ENCODE measurements at places on chromosomes 12 and 14.
A peak's percentile ranks its signal among the peaks of the same experiment; 100 is the strongest.

GRCh38 chr12:54287261-54288157 is 7.0 kb downstream of the HNRNPA1 start:
- no peak overlapping the region for H3K27ac ChIP-seq
- peaks cover 4% of the 10 kb centered on the region for H3K27me3 ChIP-seq
- peaks cover 49% of the 10 kb centered on the region for H3K36me3 ChIP-seq
- H3K4me1 ChIP-seq: no peaks in the 10 kb centered on the region

DNA sequence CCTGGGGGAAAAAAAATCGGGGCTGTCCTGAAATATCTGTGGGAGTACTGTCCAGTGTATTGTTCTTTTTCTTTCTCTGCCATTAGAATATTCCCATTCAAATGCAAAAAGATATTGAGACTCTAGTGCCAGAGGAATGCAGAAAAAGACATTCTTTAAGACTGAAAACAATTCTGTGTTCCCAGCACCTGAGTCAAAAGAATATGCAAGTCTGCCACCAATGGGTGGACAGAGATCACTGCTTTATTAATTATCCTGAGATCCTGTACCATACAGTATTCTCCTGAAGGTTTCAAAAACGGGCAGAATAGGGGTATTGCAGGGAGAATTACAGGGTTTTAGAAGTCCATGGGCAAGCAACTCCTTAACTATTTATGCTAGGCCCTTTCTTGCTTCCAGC is 361.8 kb downstream of the C12orf50 start:
- no peaks in the 10 kb centered on the region for H3K4me1 ChIP-seq
- no peak overlapping the region for H3K27ac ChIP-seq
- H3K27me3 ChIP-seq: no peaks in the 10 kb centered on the region

DNA sequence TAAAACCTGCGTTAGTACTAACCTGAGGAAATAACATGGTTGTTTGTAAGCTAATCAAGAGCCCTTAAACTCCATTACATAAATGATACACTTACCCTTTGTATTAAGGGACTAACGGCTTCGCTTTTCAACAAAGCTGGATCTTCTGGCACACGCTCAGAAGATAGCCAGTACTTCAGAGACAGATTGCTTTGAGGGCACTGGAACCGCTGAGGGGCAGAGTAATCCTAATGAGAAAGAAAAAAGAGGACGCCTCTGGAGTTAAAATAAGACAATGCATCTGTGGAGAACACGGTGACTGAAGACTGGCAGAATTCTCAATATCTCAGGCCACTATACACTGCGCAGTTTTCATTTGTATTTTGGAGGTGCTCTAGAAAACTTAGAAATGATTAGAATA is 1.5 kb upstream of the KTN1 start:
- no peaks in the 10 kb centered on the region for H3K27me3 ChIP-seq
- H3K4me1 ChIP-seq: peaks cover 9% of the 10 kb centered on the region
- peaks cover 3% of the 10 kb centered on the region for H3K36me3 ChIP-seq
- DNase-seq: peak; percentile 27
- H3K4me3 ChIP-seq: peak overlapping the region; percentile 93

- H3K4me3 ChIP-seq: no peak overlapping the region
- H3K4me1 ChIP-seq: peaks cover 12% of the 10 kb centered on the region
- H3K27me3 ChIP-seq: no peaks in the 10 kb centered on the region
- H3K36me3 ChIP-seq: no peaks in the 10 kb centered on the region
These were observed 1.7 kb downstream of the PPM1H start for GRCh38 chr12:62933220-62933601.

- H3K27ac ChIP-seq: no peak overlapping the region
- H3K4me1 ChIP-seq: peaks cover 17% of the 10 kb centered on the region
- no peak for DNase-seq
These were observed 40.7 kb downstream of the TPCN1 start for GRCh38 chr12:113261847-113262470.

DNA sequence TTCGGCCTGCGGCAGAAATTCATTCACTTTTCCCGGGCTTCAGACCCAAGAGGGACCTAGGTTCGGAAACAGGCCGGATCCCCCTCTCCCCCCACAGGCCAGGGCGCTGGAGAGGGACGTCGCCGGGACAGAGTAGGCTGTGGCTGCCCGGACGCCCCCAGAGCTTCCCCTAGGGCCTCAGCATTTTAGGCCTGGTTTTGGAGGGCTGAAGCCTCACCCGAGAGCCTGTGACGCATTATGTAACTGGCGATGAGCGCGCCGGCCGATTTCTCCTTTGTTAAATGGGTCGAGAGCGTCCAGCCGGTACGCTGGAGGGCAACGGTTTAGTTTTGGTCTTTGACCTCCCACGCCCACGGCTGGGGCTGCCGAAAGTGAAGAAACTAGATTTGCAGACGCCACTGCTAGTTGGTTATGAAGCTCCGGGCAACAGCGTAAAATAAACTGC is 657 bp downstream of the PEBP1 start:
- peaks cover 8% of the 10 kb centered on the region for H3K4me1 ChIP-seq
- H3K27ac ChIP-seq: peak overlapping the region; percentile 60
- DNase-seq: peak; percentile 32
- H3K4me3 ChIP-seq: peak overlapping the region; percentile 89

GRCh38 chr12:70255311-70255710 is 12.1 kb downstream of the CNOT2 start:
- no peak overlapping the region for H3K27ac ChIP-seq
- H3K4me1 ChIP-seq: no peaks in the 10 kb centered on the region
- H3K27me3 ChIP-seq: no peaks in the 10 kb centered on the region
- H3K4me3 ChIP-seq: no peak overlapping the region
- no peak for DNase-seq

DNA sequence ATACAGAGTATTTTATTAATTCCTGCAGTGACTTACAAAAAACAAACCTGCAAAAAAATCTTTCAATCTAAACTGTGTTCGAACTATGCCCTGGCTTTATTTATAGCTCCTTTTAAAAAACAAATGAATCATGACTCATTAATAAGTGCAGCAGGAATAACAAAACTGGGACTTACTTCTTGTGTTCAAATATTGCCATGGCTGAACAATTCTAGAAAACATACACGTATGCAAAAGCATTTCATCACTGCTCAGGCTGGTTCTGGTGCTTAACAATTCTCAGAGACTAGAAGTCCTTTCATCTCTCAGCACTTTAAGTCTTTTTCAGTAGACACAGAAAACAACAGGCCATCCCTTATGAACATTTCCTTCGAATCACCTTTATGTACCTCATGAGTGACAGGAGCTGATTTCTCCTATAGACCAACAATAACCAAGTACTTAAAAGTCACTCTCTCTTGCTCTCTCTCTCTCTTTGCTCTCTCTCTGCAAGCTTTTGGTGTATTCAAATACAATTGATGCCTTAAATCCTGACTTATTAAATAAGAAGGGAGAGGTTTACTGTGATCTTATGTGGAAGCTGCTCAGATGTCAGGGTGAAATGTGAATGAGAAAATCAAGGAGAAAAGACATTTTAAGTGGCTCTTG is 268.8 kb downstream of the TTC8 start:
- no peaks in the 10 kb centered on the region for H3K4me1 ChIP-seq
- no peak for DNase-seq
- H3K4me3 ChIP-seq: no peak overlapping the region
- H3K36me3 ChIP-seq: no peaks in the 10 kb centered on the region
- no peaks in the 10 kb centered on the region for H3K27me3 ChIP-seq

DNA sequence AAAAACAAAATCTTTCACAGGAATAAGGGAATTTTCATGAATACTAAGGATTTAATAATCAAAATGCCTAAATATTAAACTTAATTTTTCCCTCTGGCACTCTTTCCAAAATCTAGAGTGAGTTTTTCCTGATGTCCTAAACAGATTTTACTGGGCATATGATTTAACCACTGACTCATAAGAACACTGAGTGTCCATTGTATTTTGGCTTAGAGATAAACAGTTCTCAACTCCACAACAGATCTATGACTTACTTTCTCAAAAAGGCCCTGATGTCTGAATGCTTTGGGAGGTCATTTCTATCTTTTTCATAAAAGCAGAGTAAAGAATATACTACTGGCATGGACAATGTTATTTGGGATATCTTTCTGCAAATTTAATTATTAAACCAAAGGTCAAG is 15.0 kb downstream of the TMBIM4 start:
- peaks cover 10% of the 10 kb centered on the region for H3K36me3 ChIP-seq
- DNase-seq: no peak
- H3K4me1 ChIP-seq: no peaks in the 10 kb centered on the region
- H3K27ac ChIP-seq: no peak overlapping the region
- H3K27me3 ChIP-seq: no peaks in the 10 kb centered on the region

DNA sequence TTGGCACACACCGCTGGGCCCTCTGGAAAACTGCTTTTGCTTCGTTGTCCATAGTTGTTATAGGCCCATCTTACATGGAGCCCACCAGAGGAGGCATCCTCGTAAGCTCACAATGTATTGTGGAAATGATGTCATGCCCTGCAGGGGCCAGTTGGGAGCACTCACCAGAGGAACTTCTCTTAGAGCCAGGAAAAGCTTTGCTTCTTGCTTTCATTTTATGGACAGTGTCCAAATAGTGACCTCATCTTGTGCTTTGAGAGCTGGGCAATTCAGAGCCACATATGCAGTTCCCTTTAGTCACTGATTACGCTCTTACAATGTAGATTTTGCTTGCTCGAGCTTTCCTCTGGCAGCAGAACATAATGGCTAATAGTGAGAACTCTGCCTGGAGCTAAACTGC is 275.6 kb downstream of the AACS start:
- H3K27ac ChIP-seq: no peak overlapping the region
- DNase-seq: peak; percentile 16

DNA sequence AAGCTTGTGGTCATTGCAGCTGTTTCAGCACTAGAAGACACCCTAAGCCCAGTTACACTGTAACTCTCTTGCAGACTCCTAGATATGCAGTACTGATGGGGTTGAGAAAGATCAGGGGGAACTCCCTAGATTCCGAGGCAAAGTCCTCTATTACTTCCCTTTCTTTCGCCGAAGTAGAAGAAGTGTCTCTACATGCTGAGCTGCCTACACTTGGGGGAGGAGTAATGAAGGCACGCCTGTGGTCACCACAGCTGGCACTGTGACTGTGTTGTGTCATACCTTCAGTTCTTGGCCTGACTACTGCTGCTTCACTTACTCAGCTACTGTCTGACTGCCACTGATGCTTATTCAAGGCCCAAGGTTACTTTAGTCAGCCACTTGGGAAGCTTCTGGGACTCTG is 35.1 kb upstream of the RPL10L start:
- no peak overlapping the region for H3K27ac ChIP-seq
- DNase-seq: peak; percentile 14
- H3K4me3 ChIP-seq: no peak overlapping the region
- no peaks in the 10 kb centered on the region for H3K36me3 ChIP-seq

GRCh38 chr12:52659951-52660350 is 7.9 kb upstream of the KRT2 start:
- no peak for DNase-seq
- H3K36me3 ChIP-seq: no peaks in the 10 kb centered on the region
- no peak overlapping the region for H3K4me3 ChIP-seq

GRCh38 chr12:2691345-2692071 is 103.3 kb upstream of the FKBP4 start:
- no peak overlapping the region for H3K27ac ChIP-seq
- H3K4me3 ChIP-seq: no peak overlapping the region
- DNase-seq: no peak
- H3K4me1 ChIP-seq: no peaks in the 10 kb centered on the region
- H3K27me3 ChIP-seq: peaks cover 26% of the 10 kb centered on the region
- H3K36me3 ChIP-seq: no peaks in the 10 kb centered on the region

- H3K4me3 ChIP-seq: no peak overlapping the region
- no peak for DNase-seq
- H3K36me3 ChIP-seq: no peaks in the 10 kb centered on the region
- no peaks in the 10 kb centered on the region for H3K4me1 ChIP-seq
- no peak overlapping the region for H3K27ac ChIP-seq
- H3K27me3 ChIP-seq: no peaks in the 10 kb centered on the region
These were observed 26.7 kb downstream of the CLECL1 start for GRCh38 chr12:9706086-9706685.

DNA sequence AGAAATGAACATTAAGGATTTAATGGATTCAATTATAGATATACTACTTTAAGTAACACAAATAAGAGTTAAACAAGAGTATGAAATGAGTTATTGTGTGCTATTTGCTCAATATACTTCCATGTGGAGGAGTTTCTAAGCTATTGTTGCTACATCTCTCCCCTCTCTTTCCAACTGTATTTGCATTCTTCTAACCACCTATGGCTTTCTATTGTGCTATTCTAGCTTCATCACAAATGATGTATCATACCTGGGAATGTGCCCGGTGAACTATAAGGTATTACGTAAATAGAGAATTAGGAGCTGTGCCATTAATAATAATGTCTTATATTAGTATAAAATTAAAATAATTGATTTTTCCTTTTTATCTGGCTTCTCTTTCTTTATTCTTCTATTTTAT is 87.1 kb upstream of the PLEKHG7 start:
- H3K27ac ChIP-seq: no peak overlapping the region
- H3K27me3 ChIP-seq: no peaks in the 10 kb centered on the region
- H3K4me3 ChIP-seq: no peak overlapping the region
- H3K36me3 ChIP-seq: no peaks in the 10 kb centered on the region
- no peak for DNase-seq

DNA sequence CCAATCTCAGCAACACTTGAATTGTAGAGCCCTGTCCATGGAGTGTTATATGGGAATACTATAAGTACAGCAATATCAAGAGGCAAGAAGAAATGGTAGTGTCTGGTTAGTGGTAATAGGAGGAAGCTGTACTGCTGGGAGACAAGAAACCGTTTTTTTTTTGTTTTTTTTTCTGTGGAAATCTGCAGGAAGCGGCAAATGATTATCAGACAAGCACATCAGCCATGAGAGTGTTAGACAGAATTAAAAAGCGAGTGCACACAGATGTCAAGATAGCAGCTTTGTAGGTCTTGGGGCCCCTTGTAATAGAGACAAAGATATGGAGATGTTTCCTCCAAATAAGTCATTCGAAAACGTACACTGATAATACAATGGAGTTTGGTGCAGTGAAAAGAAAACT is 6.7 kb downstream of the TESPA1 start:
- H3K27me3 ChIP-seq: peaks cover 11% of the 10 kb centered on the region
- H3K36me3 ChIP-seq: no peaks in the 10 kb centered on the region
- H3K4me3 ChIP-seq: no peak overlapping the region
- no peaks in the 10 kb centered on the region for H3K4me1 ChIP-seq

GRCh38 chr12:130184404-130185090 is 22.3 kb downstream of the FZD10 start:
- H3K4me1 ChIP-seq: no peaks in the 10 kb centered on the region
- peak; percentile 17 for DNase-seq
- H3K27me3 ChIP-seq: no peaks in the 10 kb centered on the region
- no peaks in the 10 kb centered on the region for H3K36me3 ChIP-seq

GRCh38 chr12:67645601-67646000 is 2.9 kb upstream of the DYRK2 start:
- H3K36me3 ChIP-seq: peaks cover 2% of the 10 kb centered on the region
- no peaks in the 10 kb centered on the region for H3K27me3 ChIP-seq
- no peak overlapping the region for H3K4me3 ChIP-seq
- H3K27ac ChIP-seq: peak overlapping the region; percentile 46

DNA sequence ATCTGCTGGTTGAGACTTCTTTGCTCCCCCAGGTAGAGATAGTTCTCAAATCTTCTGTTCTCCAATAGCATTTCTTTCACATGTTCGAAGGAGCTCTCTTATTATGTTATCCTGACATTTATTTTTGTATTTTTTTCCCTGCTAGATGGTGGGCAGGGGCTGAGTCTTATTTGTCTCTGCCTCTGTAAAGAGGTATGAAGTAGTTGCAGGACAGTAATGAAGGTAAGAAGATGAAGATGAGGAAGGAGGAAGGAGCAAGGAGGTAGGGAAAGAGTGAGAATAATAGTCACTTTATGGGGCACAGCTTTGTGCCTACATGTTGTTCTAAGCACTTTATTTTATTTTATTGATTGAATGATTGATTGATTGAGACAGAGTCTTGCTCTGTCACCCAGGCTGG is 5.0 kb upstream of the CIROP start:
- DNase-seq: no peak
- peaks cover 24% of the 10 kb centered on the region for H3K4me1 ChIP-seq
- no peak overlapping the region for H3K27ac ChIP-seq

- H3K4me3 ChIP-seq: no peak overlapping the region
- no peak for DNase-seq
These were observed 107.2 kb upstream of the FRMD6 start for GRCh38 chr14:51544471-51544870.

Measured in SJCRH30 (cell line).